Stimulated activated CD4-positive, alpha-beta T cell treated with anti-CD3 and anti-CD28 coated beads, Interleukin-1b, Interleukin-23, amount 100 ng/mL, for 48 hours (primary cell): ENCODE measurements at places on chromosomes 6 and 20.

- DNase-seq, result no peak
Observed at GRCh38 chr20:53270792-53271375, 298.7 kb downstream of the TSHZ2 start.

DNA sequence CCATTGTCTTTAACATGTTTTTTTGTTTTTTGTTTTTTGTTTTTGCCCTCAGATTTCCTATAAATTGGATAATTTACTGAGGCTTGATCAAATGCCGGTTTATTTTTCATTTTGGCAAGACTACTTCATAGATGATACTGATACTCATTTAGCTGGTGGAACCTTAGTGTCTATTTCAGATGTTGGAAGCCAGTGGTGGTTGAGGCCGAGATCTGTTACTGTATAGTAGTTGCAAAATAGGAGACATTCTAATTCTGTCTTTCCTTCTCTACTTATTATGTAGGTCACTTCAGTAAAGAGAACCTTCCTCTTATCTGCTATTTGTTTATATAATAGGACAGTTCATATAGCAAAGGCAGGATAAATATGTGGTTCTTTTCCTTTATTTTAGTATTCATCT is 63.4 kb downstream of the STXBP5 start:
- no peak for DNase-seq

DNA sequence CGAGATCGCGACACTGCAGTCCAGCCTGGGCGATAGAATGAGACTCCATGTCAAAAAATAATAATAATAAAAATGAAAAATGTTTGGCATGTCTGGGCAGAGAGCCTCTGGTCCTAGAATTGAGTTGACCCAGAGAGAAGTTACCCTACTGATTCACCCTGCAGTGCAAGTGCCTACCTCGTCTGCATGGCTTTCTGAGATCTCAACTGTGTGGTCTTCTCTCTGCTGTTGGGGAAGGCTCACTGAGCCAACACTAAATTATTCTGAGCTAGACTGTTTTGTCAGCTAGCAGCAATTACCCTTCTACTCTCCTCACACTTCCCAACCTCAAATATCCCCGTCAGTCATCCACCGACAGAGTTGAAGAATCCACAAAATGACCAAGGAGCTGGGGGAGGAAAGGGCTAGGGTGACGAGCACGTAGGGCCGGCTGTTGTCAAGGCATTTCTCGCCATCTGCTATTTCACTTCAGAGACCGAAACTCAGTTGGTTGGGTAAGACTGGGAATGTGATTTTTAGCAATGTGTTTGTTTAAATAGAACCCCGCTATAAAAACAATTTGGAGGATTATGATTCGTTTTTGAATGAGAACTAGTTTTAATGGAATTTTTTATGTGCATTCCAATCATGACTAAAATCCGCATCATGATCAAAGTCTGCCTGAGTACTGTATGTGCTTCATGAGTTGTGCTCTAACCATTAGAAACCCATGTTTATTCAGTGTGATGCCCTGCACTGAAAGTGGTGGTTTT is 9.4 kb downstream of the MAS1 start:
- no peak for DNase-seq

- DNase-seq, result no peak
Observed at GRCh38 chr6:69994251-69994650, 127.9 kb downstream of the COL19A1 start.
